SW 1271 (cell line): ENCODE measurements at places on chromosomes 6 and 20.

DNA sequence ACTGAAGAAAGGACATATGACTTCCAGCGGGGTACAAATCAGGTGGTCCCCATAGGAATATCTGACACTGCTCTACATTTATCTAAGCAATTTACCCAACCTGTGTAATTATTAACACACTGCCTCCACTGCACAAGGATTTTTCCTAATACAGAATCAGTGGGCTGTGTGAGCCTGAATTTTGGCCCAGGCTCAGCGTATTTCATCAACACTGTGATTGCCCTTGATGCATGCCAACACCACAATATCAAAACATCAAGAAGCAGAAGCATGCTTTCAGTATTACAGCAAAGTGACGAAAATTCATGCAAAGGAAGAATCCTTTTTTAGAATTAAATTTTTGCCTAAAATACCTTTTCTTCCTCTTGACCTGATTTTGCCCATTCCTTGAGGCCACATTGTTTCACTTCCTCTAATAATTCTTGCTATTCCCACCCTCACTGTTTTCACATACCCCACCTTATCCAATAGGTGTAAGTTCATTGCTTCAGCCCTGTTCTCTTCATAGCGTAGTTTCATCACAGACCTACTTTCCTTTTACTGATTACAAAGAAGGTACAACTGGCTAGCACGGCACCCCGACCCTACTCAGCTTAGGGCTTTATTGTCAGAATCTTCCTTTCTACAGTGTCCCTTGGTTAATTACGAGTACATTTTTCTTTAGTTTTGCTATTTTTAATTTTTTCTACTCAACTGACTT is 83.7 kb upstream of the PTCHD4 start:
- no peak for DNase-seq

- DNase-seq, result peak; percentile 30
These were observed at the start of gene SLC35F1 for GRCh38 chr6:117906958-117907600. Gene SLC35F1, plus strand, starts transcription at chr6:117907264.

DNA sequence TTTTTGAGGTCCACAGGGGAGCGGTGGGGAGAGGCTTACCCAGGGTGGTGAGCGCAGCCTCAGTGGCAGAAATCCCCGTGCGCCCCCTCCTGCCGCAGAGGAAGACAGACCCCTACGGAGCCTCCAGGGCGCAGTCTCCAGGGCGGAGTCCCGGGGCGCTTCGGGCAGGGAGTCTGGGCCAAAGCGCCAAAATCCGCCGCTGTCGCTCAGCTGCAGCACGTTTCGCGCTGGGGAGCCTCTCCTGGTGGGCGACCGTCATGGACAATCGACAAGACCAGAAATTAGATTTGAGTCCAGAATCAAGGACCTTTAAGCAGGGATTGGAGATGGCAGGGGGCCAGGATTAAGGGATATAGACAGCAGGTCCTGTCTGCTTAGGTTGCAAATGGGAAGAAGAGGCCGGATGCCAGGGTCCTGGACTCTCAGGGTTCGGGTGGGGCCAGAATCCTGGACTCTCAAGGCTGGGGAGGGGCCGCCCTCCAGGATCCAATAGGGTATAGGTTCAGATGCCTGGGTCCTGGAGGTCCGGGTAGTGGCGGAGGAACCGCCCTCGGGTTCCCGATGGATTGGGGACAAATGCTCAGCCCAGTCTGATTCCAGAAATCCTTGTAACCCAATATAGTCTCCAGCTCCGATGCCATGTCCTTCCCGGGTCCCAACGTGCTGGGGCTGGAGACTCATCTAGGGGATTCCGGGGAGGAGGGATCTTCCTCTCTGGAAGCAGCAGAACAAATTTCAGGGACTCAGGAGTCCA is 7.9 kb upstream of the HLA-E start:
- no peak for DNase-seq

DNA sequence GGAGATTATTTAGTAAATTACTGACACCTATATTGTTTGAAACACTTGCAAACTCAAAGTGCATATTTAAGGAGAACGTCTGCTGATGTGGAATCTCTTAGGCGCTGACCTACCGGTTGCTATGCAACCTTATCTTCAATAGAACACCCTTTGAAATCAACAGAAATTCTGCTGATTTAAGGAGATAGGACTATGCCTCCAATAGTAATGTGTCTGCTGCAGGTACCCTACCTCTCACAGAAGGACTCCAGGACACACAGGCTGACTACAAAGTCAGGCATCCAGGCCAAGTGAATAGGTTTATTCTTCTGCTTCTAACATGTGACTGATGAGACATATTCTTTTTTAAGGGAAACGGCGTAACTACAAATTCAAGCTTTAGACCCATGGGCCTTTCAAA is 311.7 kb downstream of the CBLN4 start:
- no peak for DNase-seq

- DNase-seq, result peak; percentile 7
These were observed 385.7 kb downstream of the GRIK2 start for GRCh38 chr6:101779051-101779844.

- no peak for DNase-seq
These were observed 171.6 kb downstream of the MTHFD1L start for GRCh38 chr6:151036869-151037680.

DNA sequence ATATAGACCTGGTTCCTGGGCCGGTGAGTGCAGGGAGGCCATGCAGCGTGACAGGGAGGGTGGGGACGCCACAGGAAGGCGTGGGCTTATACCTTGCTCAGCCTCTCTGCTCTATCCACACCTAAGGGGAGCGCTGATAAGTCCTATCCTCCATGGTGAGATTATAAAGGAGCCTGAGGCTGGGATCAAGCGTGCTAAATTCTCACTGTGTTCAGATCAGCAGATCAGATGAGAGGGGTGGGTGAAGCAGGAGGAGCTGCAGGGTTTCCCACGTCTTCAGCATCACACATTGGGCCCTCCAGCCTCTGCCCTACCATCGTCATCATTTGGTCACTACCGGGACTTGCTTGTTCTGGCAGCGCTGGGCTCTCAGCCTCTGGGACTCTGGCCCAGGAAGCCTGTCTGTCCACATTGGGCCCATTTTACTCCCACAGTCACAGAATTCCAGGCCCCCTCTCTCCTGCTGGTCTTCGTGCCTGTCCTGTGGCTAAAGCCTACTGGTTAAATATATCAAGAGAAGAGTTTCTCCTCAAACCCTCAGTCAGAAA is 29.1 kb upstream of the PDE10A start:
- DNase-seq, result no peak

GRCh38 chr6:71203206-71203605 is 85.4 kb upstream of the OGFRL1 start:
- no peak for DNase-seq

GRCh38 chr6:107555449-107555848 is 65.5 kb downstream of the SOBP start:
- no peak for DNase-seq
